ENCODE measurements at places on chromosomes 7 and 10.

DNA sequence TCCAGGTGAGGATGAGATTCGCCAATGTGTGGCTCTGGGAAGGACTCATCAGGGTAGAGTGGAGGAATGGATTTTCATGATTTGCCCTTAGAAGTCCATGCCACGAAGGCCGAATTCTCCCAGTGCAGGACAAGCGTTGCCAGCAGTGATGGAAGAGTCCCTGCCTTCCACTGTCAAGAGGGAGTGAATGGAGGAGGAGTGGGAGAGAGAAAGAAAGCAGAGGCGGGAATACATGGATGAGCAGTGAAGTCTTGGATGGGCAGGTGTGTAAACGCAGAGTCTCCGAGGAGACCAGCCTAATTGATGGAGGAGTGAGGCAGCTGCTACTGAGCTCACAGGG is 419.2 kb downstream of the GLRX3 start:
- no peak for DNase-seq

DNA sequence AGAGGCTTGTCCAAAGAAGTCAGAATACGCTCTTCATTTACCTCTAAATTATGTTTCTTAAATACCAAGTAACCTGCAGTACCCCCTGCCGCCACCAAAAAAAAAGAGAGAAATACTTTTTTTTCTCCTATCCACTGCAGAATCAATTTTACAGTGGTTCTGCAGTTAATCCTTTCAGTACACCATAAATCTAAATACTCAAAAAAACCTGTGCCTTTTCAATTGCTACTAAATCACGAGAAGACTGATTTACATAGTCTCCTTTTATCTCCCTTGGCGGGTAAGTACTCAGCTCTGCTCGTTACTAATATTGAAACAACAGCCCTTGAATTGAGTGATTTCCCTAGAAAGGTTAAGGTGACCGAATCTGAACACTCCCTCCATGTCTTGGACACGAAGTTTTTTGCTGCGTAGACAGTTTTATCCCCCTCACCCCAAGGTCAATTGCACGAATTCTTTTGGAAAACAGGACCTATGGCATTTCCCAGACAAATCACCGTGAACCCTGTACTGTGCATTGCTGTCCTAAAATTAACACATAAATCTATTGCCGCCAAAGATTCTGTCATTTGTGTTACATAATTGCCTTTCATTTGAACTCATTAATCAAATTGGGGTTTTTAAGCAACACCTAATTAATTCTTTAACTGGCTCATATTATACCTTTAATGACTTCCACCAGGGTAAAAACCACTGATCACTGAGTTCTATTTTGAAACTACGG is 512 bp upstream of the VIM start:
- DNase-seq, result no peak

- DNase-seq, result no peak
Measured at GRCh38 chr10:110853921-110854605, 17.7 kb upstream of the PDCD4 start.

DNA sequence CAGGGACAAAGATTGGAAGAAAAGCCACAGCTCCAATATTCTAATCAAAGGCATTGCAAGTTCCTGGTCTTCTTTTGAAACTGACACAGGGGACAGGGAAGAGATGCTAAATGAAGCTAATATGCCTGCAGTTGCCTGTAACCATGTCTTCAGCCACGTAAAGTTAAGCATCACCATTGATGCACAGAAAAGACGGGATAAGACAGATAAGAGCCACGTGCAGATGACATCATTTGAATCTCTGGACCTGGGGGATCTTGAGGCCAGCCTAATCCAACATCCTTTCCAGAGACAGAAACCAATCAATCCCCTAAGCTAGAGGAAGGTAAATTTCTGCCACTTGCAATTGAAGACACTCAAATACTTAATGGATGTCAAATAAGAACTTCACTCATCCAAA is 93.4 kb downstream of the PIP4K2A start:
- no peak for DNase-seq

- DNase-seq, result no peak
Measured at GRCh38 chr7:94591176-94591575, 64.8 kb downstream of the SGCE start.

- no peak for DNase-seq
Measured at GRCh38 chr7:54901840-54902239, 117.0 kb upstream of the EGFR start.

DNA sequence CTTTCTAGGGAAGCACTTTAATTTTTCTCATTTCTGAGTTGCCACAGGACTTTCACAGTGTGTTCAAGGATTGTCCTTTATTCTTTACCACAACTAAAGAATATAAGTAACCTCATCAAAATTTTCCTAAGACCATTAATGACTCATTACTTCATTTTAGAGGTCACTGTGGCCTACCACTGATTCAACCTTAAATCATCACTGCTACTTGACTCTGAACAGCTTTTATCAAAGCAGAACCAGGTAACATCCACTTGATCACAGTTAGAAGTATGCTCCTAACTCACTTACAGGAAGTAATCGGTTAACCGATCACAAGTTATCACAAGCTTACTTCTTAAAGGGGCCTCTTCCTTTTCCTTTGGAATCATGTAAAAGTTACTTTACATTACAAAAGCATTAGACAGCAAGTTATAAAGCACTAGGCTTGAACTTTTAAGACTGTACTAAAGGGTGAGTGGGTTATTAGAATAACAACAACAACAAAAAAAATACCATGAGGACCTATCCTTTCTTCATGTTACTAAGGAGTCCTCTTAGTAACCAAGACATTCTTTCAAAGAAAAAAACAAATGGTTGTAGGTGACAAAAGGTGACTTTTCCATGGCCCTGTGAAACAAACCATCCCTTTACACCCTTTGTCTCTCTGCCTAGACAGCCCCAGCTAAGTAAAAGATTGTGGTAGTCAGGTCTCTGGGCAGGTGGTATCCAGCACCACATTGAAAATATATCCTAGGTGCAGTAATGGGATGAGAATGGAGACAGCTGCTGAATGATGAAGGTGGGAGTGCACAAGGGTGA is 40.0 kb upstream of the PDK4 start:
- no peak for DNase-seq

GRCh38 chr7:156238366-156239133 is 402.0 kb upstream of the RNF32 start:
- DNase-seq, result no peak

DNA sequence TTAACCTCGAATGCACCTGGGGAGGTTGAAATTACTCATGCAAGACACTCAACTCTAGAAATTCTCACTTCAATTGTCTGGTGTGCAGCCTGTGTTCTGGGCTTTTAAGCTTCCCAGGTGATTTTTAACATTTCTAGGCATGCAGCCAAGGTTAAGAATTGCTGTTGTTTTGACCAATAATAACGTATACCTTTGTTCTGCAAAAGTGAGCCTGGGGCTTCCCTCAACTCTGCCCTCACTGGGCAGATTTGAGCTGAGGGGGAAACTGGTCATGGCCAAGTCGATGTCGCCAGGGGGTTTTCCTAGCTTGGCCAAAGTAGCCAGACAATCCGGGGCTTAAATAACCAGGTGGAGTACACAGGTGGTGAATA is 568 bp downstream of the PRSS2 start:
- no peak for DNase-seq

DNA sequence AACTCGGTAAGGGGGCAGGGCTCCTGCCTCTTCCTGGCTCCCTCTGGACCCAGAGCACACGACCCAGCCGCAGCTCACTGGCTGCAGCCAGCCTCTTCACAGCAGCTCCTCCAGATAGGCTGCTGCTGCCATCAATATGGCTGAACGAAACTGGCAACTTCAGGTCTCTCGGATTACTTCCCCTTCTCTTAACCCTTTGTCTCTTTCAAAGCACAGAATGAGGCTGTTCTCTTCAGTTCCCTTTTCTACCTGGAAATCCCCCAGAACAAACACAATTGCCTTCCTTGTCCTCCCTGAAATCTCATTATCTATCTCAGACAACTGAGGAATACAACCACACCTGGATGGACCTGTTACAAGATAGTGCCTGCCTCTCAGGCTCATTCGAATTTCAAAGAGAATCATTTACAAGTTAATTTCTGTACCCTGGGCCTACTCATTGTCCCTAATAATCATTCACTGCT is 193.4 kb upstream of the MBL2 start:
- DNase-seq, result no peak

DNA sequence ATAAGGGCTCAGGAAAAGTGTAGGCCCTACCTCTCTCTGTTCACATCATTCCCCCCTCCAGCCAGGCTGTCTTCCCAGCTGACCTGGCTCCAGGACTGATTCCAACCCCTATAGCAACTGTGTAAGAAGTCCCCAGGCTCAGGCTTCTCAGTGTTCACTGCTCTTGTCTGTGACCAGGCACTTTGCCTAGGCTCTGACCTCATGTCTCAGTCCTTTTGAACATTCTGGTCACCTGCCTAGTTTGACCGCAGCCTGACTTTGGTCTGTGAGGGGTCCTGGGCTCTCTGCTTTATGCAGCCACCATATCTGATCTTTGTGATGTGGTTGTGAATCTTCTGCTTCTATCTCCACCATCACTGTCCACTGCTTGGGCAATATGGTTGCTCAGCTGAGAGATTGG is 24.5 kb downstream of the HIF1AN start:
- no peak for DNase-seq

GRCh38 chr10:67695555-67695954 is 440 bp downstream of the CTNNA3 start:
- DNase-seq, result no peak

DNA sequence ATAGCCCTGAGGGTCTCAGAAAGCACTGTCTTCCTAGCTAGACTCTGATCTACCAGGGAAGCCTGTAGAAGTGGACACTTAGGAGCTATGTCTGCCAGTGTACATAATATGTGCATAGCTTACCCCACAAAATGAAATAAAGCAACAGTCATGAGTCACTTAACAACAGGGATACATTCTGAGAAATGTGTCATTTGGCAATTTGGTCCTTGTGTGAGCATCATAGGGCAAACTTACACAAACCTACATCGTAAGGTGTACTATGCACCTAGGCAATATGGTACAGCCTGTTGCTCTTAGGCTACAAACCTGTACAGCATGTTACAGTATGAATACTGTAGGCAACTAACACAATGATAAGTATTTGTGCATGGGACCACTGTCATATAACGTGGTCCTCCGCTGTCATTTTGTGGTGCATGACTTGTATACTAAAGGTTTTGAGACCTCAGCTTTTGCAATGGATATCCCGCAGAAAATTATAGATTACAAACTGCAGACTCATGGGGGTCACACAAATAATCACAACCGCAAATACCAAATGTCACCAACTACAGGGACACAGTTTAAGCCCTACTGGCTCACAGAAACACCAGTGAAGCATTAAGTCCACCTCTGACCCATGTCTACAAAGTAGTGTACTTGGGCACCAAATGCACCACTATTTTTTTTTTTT is 1.7 kb downstream of the URGCP start:
- DNase-seq, result no peak

DNA sequence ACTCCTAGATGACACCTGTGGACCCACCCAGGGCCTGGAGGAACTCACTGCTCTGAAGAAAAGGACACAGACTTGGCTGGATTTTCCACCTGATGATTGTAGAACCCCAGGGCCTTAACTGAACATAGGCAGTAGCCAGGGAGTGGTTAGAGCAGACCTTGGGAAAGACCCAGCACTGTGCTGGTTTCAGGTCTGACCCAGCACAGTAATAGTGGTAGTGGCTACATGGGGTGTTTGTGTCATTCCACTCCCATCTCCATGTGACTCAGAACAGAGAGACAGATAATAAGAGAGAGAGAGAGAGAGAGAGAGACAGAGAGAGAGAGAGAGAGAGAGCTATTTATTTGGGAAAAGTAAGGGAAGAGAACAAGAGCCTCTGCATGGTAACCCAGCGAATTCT is 239.1 kb upstream of the MEOX2 start:
- no peak for DNase-seq

DNA sequence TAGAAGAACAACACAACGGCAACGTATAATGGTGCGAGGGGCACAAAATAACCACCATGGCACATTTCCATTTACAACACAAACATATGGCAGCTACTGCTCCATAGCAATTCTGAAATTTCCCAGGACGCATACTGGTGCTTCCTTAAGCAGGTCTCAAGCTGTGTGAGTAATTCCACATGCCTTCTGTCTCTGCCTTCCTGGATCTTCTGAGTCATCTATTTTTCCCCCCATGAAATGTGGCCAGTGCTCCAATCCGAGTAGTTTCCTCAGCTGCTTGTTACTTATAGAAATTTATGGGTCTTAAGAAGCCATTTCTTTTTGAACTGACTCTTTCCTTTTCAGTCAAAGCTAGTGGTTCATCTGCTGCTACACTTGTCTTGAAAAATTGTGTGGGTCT is 256.6 kb upstream of the KLF6 start:
- DNase-seq, result no peak

- DNase-seq, result no peak
Measured at GRCh38 chr7:79093421-79093820, 360.0 kb downstream of the MAGI2 start.

DNA sequence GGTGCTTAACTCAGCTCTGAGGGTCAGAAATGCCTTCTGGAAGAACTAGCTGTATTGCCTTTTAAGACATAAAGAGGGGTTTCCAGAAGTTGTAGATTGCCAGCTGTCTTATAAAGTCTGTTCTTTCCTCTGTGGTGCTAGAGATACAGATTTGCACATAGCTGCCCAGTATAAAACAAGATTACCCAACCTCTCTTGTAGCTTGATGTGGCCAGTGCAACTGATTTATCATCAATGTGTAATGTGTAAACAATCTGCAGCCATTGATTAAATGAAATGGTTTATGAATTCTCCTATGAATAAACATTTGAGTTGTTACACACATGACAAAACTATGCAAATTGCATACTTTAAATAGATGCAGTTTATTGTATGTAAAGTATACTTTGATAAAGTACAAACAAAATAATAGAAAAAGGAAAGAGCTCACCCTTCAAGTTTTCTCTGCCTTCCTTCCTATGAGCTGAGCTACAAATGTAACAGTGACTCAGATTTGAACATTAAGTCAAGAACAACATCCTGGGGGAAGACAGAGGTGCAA is 195.2 kb downstream of the TMEM26 start:
- DNase-seq, result no peak

DNA sequence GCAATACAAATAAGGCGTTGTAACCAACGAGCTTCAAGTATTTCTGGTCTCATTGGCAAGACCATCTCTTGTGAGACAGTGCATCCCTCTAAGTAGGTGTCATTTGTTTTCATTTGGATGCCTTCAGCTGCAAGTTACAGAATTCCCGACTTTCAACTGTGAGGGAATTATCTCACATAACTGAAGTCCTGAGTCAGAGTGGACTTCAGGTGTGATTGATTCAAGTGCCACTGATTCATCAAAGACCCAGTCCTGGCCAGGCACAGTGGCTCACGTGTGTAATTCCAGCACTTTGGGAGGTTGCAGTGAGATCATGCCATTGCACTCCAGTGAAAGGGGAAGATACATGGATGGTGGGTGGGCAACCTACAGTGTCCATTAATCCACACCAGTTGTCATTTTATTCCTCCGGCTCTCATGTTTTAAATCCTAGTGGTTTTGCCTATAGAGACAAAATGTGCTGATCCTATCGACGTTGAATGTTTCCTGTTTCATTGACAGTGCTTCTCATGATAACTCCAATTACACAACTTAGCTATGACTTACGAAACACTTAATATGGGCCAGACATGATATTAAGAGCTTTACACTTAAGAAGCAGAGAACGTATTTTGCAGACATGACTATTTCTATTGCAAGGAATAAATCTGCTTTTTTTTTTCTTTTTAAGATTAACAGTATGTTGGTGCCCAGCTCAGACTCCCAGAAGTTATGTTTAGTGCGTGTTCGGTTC is 268.0 kb downstream of the FRMD4A start:
- no peak for DNase-seq

GRCh38 chr7:100516135-100516812 is 22.7 kb upstream of the AGFG2 start:
- DNase-seq, result no peak

Data from NCI-H1048 (cell line).